ENCODE measurements at places on chromosomes 5 and 9.

GRCh38 chr5:181138258-181138657 lies 7.3 kb upstream of the OR2V1 start:
- no peak for DNase-seq

DNA sequence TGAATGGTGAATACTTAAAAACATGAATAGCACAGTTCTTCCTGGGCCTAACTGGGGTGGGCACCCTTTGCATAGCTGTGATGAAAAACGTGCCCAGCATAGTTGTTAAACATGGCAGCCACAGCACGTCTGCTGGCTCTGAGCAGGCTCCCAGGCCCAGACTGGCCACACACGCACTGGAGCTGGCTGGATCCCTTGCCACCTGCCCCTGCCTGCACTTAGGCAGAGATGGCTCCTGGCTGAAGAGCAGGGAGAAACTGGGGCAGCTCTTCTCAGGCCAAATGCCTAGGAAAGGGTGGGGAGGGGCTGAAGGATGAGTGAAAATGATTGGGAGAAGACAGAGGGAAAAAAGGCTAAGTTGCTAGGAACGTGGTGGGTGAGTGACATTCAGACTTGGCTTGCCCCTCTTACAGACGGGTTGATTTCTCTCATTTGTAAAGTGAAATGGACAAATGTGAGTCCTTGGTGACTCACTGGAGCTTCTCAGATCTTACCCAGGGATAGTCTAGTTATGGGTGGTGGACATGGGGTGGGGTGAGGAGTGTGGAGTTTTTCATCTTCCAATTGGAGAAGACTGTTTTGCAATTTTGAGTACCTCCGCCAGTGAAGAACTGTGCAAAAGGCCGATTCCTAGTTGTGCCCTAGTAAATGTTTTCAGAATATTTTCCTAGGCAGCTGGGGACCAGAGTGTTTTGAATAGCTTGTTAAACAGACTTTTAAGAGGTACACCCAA lies 42.4 kb downstream of the TRIO start:
- no peak for DNase-seq

- DNase-seq, result no peak
Observed at GRCh38 chr5:98770911-98771322, 2.5 kb upstream of the RGMB start.

DNA sequence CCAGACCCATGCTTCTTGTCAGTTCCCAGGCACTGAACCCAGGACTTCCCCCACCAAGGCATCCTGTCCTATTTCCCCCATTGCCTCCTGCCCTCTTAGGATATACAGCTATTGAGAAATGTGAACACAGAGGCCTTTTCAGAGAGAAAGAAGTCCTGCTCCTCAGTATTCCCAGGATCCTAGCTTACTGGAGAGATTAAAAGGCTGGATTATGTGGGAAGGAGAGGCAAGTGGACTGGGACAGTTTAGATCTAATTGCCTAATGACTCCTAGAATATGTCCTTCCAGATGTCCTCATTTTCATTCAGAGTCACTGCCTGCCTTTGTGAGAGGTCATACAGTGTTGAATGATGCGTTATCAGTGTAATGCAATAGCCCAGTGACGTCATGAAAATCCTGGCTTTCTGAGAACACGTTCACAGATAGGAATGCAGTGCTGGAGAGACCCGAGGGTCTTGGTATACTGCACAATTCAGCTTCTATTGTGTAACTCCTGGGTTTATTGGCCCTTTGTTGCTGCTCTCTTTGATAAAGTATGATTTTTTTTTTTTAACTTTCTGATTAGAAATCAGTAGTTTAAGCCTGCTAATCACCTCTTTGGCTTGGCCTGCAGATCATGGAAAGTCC lies 26.2 kb downstream of the WWC1 start:
- DNase-seq, result no peak

- no peak for DNase-seq
Observed at GRCh38 chr9:18906656-18907395, 126.2 kb downstream of the SAXO1 start.

DNA sequence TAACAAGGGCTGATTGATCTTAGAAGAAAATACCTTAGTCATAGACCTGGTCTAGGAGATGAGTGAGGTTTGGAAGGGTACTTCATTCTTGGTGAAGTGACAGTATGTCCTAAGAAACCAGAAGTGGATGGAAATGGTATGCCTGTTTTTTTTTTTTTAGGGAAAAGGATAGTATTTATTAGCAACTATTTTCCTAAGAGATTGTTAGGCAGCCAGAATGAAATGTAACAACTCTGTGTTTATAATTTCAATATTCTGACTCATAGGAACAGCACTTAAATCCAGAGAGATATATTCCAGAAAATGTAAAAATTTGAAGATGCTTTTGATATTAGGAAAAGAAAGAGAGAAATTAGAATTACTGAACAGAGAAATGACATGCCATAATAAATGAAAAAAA lies 21.2 kb upstream of the ARL14EPL start:
- no peak for DNase-seq

DNA sequence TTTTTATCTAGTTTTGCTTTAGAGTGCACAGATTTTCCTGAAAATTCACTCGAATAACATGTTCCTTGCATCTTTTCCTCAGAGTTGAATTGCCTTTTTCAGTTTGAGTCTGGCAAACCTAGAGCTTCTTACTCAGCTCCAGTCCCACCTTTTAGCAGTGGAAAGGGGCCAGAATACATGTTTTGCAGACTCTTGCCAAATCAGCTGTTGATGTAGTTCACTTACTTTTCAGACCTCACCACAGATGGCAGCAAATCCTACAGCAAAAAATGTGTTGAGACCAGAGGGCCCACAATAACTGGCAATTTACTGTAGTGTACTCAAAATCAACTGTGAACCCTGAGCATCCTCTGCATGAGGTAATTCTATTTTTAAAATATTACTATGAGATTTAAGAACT lies 545.2 kb upstream of the ACO1 start:
- no peak for DNase-seq

DNA sequence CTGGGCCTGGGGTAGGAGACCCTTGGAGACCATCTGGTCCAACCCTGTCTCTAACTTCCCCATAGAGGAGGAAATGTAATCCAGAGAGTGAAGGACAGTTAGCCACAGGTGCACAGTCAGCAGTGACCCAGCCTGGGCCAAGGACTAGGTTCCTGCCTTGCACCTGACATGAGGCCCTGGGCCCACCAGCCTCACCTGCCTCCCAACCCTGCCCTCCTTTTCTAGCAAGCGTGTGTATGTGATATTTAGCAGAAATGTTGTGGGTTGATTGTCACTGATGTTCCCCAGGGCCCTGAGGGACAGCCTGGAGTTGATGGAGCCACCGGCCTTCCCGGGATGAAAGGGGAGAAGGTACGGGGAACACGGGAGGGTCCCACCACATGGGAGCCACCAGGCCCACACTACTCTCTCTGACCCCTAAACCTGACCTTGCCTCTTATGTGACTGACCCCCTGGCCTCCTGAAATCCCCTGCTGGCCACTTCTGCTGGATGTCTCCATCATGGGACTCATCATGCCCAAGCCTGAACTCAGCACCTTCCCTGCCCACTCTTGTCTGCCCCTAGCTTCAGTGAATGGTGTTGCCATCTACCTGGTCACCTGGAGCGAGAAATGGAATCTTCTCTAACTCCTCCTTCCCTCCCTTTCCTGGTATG lies 79.2 kb upstream of the TGFBR1 start:
- no peak for DNase-seq

GRCh38 chr9:76873056-76873792 lies 32.7 kb downstream of the PRUNE2 start:
- no peak for DNase-seq

DNA sequence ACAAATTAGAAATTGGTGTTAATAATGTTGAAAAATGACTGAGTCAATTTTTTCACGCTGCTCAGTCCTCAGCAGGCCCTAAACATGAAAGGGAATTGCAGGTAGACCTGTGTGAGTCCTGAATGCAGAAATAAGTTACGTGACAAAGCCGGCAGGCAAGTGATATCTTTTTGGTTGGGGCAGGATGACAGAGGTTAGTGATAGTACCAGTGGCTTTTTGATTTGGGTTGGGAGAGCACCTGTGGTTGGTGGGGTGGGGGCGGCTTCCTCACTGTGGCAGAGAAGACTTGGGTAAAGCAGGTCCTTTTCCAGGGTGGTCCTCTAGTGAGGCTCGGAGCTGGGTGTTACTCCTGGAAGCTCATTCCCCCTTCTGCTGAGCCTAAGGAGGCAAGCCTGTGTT lies 164.7 kb downstream of the TMEM167A start:
- DNase-seq, result no peak

GRCh38 chr5:96807075-96807654 lies 580 bp downstream of the ERAP1 start:
- no peak for DNase-seq

DNA sequence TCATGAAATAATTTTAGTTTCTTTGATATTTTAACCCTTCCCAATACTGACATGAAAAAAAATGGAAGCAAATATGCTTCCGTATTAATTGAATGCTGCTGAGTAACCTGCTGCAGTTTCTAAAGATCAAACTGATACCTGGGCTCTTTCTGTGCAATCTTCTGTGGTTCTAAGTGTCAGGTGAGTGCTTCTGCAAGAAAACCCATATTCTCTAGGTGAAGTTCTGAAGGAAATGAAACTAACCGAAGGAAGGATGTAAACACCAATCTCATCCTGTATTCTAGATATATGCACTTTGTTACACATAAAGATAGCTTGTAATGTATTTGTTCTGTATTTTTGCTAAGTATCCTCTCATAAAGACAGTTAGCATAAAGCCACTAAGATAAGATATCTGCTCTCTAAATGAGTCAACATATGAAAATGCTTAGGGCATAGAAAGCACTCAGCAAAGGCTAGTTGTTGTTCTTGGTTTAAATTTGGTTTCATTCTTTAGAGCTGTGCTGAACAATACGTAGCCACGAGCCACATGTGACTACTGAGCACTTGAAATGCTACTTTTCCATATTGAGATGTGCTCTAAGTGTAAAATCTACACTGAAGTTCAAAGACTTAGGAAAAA lies 52.0 kb downstream of the ITGA2 start:
- no peak for DNase-seq

DNA sequence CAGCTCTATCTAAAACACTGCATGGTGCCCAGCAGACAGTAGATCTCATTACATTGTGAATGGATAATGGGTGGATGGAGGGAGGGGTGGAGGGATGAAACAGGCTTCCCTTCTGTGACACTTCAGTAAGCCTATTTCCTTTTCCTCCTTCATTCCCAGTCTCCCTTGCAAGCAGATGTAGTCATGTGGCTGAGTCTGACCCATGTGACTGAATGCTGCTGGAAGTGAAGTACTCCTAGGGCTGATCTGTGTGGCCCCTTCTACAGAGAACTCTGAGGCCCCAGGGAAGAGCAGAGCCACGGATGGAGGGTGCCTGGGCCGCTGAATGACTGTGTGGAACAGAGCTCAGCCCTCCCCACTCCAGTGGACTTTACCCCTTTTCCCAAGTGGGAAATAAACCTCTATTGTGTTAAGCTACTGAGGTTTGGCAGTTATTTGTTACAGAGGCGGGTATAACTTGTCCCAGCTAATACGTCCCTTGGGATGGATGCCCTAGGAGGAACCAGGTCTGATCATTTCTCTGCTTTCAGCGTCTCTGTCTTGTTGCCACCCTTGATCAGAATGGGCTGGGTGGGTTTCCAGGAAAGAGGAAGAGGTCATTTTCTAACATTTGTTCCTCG lies 176.1 kb upstream of the MVB12B start:
- no peak for DNase-seq

GRCh38 chr9:82457298-82457697 lies 468.7 kb downstream of the SPATA31D1 start:
- no peak for DNase-seq

- DNase-seq, result no peak
Observed at GRCh38 chr5:83404182-83404716, 67.3 kb upstream of the VCAN start.

DNA sequence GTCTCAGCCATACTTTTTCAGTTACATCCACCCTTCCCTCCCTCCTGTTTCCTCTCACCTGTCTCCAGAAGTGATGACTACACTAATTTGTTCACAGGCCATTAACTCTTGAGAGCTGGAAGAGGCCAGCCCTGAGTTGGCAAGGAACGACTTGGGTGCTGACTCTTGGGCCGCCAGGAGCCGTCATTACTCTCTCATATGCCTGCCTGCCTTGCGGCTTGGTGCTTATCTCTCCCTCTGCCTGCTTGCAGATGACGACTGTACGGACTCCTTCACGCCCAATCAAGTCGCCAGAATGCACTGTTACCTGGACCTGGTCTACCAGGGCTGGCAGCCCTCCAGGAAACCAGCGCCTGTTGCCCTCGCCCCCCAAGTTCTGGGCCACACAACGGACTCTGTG lies 66.1 kb downstream of the PAPPA start:
- DNase-seq, result no peak

DNA sequence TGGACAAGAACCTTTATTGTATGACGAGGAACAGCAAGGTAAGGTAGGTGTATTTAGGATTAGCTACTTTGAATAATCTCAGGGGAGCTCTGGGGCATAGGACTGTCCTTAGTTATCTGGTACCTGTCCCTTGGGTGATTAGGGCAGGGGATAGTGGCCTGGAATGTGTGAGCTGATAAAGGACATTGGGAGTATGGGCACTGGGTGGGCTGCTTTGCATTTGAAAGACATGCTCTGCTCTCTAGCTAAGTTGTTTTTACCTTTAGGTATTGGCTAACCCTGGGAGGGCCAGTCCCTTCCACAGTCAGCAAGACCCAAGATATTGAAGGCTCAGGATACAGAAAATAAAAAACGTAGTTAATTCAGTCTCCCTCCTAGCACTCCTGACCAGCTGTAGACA lies 282.8 kb upstream of the C9orf72 start:
- no peak for DNase-seq

Data from activated CD4-positive, alpha-beta T cell treated with anti-CD3 and anti-CD28 coated beads, Interleukin-2, amount 50 U/mL, for 1 hour (primary cell).